HFFc6 (cell line): ENCODE measurements at places on chromosomes 3 and 15. TPM values are rescaled to one million over a fixed set of nuclear protein-coding genes. Genes with fewer than 3 reads are reported as not detected.

GRCh38 chr3:27360113-27361078 is 8.8 kb downstream of the NEK10 start:
- DNase-seq: no peak

- DNase-seq: peak; percentile 88
Measured at GRCh38 chr3:116000311-116000710, 377.0 kb downstream of the GAP43 start.

DNA sequence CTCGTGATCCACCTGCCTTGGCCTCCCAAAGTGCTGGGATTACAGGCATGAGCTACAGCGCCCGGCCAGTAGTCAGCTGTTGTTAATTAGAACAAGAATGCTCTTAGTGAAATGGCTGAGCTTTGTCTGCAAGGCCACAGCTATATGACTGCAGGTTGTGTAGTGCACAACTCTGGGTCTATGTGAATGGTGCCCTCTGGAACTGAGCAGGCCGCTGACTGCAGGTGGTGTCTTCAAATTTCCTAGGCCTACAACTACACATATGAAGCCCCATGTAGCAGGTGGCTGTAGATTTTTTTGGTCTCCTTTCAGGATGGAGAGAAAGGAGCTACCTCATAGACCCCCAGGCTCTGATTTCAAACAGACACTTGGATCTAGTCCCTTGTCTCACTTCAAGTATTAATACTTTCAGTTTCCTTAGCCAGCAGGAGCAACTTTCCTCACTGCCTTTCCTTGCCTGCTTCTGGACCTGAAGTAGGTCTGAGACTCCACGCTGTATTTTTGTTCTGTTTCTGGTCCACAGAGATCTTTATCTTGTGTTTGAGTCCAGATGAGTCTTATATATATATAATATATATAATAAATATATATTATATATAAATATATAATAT is 86.9 kb downstream of the C3orf80 start:
- no peak for DNase-seq

- peak; percentile 88 for DNase-seq
Measured at GRCh38 chr3:8576841-8577571, 67.6 kb downstream of the SSUH2 start.

DNA sequence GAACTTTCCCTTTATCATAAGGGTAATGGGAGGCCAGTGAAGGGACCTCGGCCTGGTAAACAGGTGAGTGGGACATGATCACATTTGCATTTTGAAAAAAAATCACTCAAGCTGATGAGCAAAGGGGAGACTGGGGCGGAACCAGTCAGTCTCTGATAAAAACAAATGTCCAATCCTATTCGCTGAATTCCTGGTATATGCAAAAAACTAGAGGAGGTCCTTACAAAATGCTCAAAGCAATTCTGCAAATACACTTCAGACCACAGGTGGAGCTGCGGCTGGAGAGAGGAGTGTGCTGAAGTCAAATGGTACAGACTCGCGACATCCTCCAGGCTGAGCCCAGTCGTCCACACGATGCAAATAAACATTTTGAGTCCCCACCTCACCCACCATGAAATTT is 166.7 kb downstream of the FOXP1 start:
- no peak for DNase-seq

Gene MRPL3
- 98.7 to 120 TPM (median 116 TPM) in 3 replicates for total RNA-seq

Gene RASGRP1
- total RNA-seq: 0.36 to 0.91 TPM (median 0.58 TPM) in 3 replicates

DNA sequence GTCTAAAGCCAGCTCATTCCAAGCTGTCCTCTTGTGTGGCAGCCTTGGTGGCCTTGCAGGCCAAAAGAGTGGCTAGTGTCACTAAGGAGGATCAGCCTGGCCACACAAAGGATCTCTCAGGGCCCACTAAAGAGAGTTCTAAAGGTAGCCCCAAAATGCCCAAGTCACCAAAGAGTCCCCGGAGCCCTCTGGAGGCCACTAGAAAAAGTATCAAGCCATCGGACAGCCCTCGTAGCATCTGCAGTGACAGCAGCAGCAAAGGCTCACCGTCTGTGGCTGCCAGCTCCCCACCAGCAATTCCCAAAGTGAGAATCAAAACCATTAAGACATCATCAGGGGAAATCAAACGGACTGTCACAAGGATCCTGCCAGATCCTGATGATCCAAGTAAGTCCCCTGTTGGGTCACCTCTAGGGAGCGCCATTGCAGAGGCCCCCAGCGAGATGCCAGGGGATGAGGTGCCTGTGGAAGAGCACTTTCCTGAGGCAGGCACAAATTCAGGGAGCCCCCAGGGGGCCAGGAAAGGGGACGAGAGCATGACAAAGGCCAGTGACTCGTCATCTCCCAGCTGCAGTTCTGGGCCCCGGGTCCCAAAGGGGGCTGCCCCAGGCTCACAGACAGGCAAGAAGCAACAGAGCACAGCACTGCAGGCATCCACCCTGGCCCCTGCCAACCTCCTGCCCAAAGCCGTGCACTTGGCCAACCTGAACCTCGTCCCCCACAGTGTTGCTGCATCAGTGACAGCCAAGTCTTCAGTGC is 33.5 kb upstream of the ALPK3 start:
- no peak for DNase-seq

Gene PPP4R2
- 77.6 to 93.9 TPM (median 79.9 TPM) in 3 replicates for total RNA-seq

GRCh38 chr15:69535998-69536397 is 83.4 kb downstream of the RPLP1 start:
- no peak for DNase-seq

GRCh38 chr3:174355505-174355904 is 503.6 kb upstream of the NAALADL2 start:
- DNase-seq: peak; percentile 36

- no peak for DNase-seq
Measured at GRCh38 chr3:51706021-51706485, 815 bp upstream of the GRM2 start.

- no peak for DNase-seq
Measured at GRCh38 chr3:179402963-179403362, 48.3 kb downstream of the GNB4 start.

DNA sequence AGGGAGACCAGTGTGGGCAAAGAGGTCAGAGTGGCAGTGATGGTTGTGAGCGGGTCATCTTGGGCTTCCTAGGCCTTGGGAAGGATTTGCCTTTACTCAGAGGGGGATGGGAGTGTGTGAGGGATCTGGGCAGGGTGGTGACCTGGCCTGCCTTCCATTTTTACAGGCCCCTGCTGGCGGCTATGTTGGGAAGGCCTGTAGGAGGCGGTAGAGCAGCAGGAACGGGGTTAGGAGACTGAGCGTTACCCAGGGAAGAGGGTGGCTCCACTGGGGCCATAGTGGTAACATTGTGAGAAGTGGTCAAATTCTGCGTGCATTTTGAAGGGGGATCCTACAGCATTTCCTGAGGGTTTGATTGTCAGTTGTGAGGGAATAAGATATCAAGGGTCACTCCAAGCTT is 307.3 kb upstream of the CTDSPL start:
- no peak for DNase-seq

Gene CCR9
- total RNA-seq: not detected in 3 replicates

Gene PATL2
- total RNA-seq: 0.18 TPM in 1 of 3 replicates, not detected in the others

DNA sequence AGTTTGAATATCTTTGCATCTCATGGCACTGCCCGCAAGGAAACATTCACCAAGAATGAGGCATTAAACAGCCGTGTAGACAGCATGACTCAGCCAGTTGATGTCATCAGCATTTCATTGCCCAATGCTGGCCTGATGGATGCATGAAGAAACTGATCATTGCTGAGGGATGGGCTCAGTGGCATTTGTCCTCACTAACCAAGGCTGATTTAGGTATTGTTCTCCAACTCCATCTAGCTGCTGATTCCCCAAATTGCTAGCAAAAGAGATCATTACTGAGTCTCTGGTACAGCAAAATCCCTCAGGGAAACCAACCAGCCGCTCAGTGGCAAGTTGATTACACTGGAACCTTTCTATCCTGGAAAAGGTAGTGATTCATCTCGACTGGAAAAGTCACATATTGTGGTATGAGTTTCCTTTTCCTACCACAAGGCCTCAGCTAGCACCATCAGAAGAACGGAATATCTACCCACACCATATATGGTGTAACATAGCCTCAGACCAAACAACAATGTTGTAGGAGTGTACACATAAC is 186.5 kb upstream of the GAP43 start:
- peak; percentile 97 for DNase-seq

- no peak for DNase-seq
Measured at GRCh38 chr15:66943456-66944095, 121.8 kb upstream of the SMAD3 start.

- DNase-seq: peak; percentile 93
Measured at GRCh38 chr15:67091071-67091979, 25.9 kb downstream of the SMAD3 start.
